ENCODE measurements at places on chromosomes 3 and 15.

- no peak for DNase-seq
These were observed 87.5 kb downstream of the PIK3CB start for GRCh38 chr3:138747225-138747624.

- DNase-seq, result no peak
These were observed 85.6 kb upstream of the DNAJC19 start for GRCh38 chr3:181075098-181075497.

- DNase-seq, result no peak
These were observed 66.4 kb upstream of the RPL32 start for GRCh38 chr3:12907729-12908128.

DNA sequence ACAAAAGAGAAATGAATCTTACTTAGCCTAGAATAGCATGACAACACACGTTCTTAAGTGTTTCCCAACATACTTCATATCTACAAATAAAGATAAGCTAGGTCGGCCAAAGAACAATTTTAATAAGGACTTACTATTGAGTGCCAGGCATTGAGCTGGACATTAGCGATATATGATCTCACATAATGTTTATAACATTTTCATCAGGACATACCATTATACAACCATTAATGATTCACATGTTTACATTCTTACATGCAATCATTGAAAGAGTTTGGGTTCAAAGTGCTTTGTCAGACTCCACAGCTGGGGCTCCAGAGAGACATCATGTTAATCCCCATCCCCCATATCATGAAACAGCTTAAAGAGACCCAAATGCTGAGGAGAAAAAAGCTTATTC lies 189.0 kb downstream of the STT3B start:
- DNase-seq, result no peak

DNA sequence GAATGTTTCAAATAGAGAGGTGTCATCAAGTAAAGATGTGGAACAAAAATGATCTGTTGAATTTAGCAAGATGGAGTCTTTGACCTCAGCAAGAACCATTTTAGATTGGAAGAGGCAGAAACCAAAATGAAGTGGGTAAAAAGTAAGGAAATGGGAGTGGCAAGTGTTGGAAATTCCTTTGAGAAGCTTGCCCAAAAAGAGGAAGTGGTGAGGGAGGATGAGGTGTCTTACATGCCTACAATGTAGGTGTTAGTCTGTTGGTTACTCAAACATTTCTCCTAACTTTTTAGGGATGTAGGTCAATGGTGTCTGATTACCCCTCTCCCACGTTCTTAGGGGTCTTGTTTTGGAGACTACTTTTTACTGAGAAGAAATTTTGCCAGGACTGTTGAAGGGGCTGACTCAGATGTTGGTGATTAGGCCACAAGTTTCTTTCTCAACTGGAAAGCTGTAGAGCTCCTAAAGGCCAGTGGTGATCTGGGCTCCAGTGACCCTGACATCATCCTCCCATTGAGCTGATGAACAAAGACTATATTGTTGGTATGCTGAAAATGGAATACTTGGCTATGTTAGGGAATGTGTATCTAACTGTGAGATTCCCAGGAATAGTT lies 5.1 kb downstream of the PPP2R3A start:
- DNase-seq, result peak; percentile 76

GRCh38 chr15:98321896-98322295 lies 326.4 kb upstream of the IGF1R start:
- DNase-seq, result no peak

DNA sequence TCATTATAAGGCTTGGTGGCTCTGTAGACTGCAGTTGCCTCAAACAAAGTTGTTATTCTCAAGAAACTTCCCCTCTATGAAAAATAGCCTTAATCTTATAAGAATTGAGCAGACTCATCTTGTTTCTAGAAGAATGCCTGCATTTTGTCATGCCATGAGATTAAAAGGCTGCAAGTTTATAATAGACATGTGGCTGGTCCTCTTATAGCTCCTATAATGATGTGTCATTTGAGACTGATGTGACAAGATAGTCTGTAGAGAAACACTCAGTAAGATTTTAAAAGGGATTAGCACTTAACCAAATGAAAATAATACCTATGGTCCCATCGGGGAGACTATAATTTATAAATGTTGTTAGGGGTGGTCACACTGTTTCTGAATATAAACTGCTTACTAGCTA lies 312.5 kb downstream of the OXSM start:
- no peak for DNase-seq

GRCh38 chr3:111797171-111797615 lies 61.9 kb upstream of the PHLDB2 start:
- DNase-seq, result no peak

DNA sequence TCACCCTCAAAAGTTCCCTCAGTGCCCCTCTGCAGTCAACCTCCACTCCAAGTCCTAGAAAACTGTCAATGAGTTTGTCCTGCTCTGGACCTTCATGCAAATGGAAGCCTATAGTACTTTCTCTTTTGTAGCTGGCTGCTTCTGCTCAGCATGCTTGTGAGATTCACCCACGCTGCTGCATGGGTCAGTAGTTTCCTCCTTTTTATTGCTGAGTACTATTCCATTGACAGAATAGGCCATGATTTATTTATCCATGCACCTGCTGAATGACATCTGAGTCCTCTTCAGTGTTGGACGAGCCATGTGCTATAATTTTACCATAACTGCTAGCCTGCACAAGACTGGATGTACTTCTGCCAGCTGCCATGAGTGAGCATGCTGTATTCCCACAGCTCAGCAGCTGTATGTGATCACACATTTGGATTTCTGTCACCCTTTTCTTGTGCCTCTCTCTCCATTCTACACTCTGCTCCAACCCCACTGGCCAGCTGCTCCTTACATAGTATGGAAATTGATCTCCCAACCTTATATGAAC lies 26.3 kb downstream of the CDCP1 start:
- no peak for DNase-seq

GRCh38 chr3:149705416-149705815 lies 46.9 kb downstream of the COMMD2 start:
- DNase-seq, result no peak

- DNase-seq, result peak; percentile 47
These were observed 159.0 kb downstream of the FRMD5 start for GRCh38 chr15:44035781-44036699.

DNA sequence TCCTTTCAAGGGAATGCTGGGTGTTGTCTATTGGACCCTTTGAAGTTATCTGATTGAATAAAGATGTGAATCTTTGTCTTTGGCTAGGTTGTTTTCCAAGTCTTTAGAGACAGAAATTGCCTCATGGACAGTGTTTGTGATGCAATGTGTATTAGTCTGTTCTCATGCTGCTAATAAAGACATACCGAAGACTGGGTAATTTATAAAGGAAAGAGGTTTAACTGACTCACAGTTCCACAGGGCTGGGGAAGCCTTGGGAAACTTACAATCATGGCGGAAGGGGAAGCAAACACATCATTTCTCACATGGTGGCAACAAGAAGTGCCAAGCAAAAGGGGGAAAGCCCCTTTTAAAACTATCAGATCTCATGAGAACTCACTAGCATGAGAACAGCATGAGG lies 88.8 kb upstream of the PLXND1 start:
- no peak for DNase-seq

DNA sequence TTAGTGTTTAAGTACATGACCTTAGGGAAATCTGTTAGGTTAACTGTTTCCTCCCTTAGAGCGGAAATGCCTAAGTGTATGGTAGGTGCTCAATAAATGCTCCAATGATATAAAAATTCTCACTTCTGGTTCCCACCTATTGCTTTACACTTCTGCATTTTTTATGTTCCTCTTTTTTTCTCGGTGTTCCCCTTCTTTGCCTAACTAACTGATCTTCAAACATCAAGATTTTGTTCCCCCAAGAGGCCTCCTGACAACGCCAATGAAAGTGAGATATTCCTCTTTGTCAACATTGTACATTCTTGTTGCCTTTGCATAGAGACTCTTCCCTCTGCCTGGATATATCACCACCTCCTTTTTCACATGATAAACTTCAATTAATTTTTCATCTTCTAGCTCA lies 17.4 kb downstream of the SLC35A5 start:
- no peak for DNase-seq

- DNase-seq, result no peak
These were observed 353.7 kb downstream of the CNTN6 start for GRCh38 chr3:1446531-1446930.

GRCh38 chr3:62843508-62843907 lies 31.7 kb downstream of the CADPS start:
- no peak for DNase-seq

GRCh38 chr3:73674280-73674679 lies 49.5 kb upstream of the PDZRN3 start:
- DNase-seq, result peak; percentile 19

- peak; percentile 78 for DNase-seq
These were observed 67.9 kb downstream of the VGLL3 start for GRCh38 chr3:86923071-86923491.

DNA sequence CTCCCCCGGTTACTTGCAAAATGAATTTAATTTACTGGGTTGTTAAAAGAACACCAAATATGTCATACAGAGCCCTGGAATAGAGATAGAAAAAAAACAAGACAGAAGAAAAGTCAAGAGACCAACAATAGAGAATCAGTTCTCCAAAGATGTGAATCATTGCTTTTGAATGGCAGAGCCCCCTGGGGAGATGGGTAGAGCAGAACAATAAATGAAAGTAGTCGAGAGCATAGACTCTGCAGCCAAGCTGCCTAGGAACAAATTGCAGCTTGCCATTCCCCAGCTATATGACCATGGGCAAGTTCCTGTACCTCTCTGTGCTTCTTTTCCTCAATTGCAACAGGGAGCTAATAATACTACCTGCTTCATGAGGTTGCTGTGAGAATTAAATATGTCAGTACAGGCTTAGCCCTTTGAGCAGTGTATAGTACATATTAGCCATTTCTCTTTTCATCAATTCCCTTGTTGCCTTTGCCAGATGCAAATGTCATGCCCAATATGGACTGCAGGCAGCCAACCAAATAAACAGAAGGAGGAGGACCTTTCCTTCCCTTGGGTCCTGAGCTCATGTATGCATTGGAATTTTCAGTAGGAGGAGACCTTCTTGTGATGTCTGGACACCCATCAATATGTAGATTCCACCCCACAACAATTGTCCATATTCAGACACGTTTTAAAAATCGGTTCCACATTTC lies 25.0 kb upstream of the BFSP2 start:
- DNase-seq, result no peak

DNA sequence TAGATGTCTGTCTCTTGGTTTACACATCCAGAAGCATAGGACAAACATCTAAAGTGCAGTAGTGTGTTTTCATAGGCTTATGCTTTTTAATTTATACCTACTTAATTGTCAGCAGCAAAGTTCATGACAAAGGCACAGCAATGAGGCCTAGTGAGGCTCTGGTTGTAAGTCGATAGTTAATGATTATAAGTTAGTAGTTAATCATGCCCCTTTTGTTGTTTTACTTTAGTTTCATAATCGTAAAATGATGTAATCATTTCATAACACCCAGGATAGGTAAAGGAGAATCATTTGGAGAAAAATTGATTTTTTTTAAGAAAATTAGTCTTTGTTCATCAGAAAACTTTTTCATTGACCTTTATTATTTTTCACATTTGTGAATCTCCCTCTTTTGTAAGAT lies 351.9 kb downstream of the LSAMP start:
- DNase-seq, result no peak

DNA sequence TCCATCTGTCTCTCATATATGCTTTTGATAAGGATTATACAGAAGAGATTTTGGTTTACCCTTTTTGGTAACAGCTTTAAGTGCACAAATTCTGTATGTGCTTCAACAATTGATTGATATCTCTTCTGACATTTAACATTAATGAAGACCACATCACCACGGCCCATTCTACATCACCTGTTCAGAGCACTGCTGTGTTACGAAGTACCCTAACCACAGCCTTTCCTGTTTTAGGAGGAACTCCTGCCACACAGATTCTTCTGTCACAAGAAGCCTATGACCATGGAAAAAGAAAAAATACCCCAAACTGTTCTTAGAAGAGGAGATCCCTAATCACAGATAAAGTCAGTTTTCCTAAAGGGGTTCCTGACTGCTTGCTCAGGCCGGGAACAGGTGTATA lies 170.1 kb downstream of the NSUN3 start:
- no peak for DNase-seq

- peak; percentile 42 for DNase-seq
These were observed 140.0 kb upstream of the UBE2E1 start for GRCh38 chr3:23665741-23666140.

- no peak for DNase-seq
These were observed 248.8 kb upstream of the TPM1 start for GRCh38 chr15:62793752-62794144.

DNA sequence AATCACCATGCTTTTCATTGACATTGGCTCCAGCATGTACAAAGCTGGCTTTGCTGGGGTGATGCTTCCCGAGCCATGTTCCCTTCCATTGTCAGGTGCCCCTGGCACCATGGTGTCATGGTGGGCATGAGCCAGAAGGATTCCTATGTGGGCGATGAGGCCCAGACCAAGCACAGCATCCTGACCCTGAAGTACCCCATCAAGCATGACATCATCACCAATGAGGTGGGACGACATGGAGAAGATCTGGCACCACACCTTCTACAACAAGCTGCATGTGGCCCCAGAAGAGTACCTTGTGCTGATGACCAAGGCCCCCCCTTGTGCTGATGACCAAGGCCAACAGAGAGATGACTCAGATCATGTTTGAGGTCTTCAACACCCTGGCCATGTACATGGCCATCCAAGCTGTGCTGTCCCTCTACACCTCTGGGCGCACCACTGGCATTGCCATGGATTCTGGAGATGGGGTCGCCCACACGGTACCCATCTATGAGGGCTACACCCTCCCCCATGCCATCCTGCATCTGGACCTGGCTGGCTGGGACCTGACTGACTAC lies 17.6 kb upstream of the RBP2 start:
- DNase-seq, result no peak

DNA sequence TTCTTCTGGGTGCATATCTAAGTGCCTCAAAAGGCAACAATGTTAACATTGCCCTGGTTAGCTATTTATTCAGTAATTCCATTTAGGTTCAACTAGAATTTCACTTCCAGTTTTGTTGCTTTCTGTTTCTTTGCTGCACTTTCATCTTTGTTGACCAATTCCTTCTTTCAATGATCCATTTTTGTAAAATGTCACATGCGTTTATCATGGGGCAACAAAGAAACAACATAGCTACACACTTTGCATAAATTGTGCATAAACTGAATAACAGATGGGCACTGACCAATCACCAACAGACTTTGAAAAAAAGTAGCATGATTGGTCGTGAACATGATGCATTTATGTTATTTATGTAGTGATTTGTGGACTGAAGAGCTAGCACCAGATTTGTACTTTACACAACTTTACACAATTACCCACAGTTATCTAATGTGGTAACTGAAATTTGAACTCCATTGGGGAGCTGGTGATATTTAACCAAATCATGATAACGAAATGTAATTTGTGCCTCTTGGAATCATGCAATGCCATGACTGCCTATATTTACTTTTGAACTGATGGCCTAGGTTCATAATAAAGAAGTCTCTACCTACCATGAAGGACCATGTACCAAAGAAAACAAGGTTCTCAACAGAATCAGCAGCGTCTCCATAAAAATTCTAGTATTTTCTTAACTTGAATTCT lies 7.1 kb upstream of the CPOX start:
- DNase-seq, result no peak

DNA sequence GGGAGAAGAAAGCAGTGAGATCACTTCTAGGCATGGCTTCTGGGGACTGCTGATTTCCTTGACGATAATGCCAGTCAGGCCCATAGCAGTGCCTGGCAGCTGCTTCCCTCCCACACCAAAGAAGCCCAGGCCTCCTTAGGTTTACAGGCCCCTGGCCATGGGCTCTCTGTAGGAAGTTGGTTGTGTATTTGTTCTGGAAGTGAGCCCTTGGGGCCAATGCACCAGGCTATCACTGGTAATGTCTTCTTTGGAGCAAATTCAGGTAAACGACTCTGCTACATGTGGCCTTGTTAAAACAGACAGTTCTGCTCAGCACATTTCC lies 89.3 kb downstream of the CCNL1 start:
- DNase-seq, result peak; percentile 63

GRCh38 chr3:31002730-31003129 lies 108.3 kb upstream of the GADL1 start:
- no peak for DNase-seq

Measured in M059J (cell line).